Pons (tissue), 1 donor: ENCODE measurements at places on chromosomes 5 and 9.

- no peak for DNase-seq
Measured at GRCh38 chr5:60687927-60688720, 11.8 kb downstream of the DEPDC1B start.

DNA sequence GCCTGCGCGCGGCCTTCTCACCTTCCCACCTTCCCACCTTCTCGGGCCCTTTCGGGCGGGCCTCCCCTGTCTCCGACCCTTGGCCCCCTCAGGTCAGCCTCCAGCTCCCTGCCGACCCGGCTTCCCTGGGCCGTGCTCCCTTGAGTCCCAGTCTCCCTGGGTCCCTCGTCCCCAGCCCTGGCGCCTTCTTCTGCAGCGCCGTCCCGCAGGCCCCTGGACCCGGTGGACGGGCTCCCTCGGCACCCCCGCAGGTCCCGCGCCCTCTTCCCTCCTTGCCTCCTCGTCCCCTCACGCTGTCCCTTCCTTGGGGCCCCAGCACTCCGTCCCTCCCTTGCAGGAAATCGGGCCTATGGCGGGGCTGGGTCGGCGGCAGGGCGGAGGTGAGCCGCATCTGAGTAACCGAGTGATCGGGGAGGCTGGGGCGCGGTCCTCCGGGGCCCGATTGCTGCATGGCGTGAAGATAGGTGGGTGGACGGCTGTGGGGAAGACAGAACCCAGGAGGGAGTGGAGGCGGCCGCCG lies 7.6 kb downstream of the ARPC5L start:
- DNase-seq = no peak

DNA sequence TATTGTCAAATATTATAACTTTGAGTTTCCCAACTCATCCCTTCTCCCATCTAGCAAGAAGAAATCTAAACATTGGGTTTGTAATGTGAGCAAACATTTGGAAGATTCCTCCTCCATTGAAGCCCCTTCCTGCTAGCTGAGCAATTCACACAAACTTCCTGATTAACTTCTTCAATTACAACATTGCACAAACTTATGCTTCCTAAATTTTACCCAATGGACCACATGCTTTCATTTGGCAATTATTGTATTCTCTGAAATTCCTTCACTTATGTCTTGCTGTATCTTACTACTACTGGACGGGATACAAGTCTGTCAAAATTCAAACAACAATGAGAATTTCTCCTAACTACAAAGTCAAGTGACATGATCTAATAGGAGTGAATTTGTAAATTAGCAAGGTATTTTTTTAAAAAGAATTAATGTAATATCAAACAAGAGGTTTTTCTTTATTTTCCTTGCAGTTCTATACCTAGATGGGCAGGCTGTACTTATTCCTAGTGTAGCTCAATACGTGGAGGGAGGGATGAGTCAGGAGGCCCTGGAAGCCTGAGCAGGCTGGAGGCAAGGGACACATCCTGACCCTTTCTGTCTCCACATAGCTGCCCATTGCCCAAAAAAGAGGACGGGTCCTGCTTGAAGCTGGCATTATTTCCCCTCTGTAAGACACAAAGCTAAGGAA lies 11.8 kb upstream of the IFNW1 start:
- DNase-seq = no peak

- DNase-seq = no peak
Measured at GRCh38 chr9:69213647-69214046, 39.6 kb downstream of the TJP2 start.

GRCh38 chr9:35001285-35001677 lies 11.7 kb downstream of the DNAJB5 start:
- no peak for DNase-seq

- no peak for DNase-seq
Measured at GRCh38 chr9:121652021-121652837, 795 bp downstream of the DAB2IP start.

GRCh38 chr5:3593771-3594509 lies 1.7 kb upstream of the IRX1 start:
- no peak for DNase-seq

- no peak for DNase-seq
Measured at GRCh38 chr5:107431998-107432397, 238.7 kb downstream of the EFNA5 start.

DNA sequence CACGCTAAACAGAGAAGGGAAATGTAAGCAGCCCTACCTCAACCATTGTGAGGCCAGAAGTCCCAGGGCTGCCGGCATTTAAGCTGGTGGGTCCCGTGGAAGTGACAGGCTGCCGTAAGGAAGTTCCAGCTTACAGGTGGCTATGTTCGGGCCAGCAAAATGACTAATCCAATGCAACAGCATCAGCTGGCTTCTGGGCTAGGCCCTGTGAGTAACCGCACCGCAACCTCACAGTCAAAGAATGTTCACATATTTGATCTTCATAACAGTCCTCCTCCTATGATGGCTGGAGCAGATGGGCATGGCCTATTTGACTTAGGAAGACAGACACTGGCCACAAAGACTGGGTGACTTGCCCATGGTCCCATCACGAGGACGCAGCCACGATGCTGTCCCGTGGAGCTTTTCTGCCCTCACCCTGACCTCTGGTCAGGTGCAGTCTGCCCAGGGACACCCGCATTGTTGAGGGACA lies 88.2 kb downstream of the LIFR start:
- DNase-seq = no peak

GRCh38 chr5:97764700-97765099 lies 581.7 kb upstream of the RIOK2 start:
- DNase-seq = no peak

DNA sequence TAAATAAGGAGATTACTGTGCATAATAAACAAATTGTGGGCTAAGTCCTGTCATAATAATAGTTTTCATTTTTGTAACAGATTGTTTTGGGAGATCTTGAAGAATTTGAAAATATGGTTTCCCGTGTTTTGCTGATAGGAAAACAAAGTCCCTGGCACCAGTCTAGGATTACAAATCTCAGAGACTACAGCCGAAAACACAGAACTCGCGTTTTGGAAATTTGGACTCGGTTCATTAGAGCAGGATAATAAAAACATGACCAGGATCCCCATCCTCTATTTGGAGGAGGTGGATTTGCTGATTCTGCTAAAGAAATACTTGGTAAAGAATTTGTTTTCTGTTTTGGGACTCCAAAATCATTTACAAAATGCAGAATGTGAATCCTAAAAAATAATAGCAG lies 1194.4 kb downstream of the DTWD2 start:
- no peak for DNase-seq

DNA sequence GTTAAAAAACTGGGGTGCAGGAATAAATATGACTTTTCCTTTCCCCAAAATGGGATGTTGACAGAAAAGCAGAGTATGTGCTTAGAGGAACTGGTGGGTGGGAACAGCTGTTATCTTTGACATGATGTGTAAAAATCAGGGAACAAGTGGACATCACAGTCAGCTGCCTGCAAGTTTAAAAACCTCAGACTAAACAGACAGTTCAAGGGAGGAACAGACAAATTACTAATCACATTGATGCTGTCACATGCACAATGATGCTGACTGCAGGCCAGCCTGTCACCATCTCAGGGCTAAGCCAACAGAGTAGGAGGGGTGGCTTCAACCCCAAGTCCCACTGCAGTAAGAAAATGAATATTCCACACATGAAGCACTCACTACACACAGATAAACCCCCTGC lies 38.2 kb upstream of the UBAP2 start:
- DNase-seq = no peak

GRCh38 chr9:101025940-101026339 lies 2.6 kb upstream of the PLPPR1 start:
- no peak for DNase-seq

DNA sequence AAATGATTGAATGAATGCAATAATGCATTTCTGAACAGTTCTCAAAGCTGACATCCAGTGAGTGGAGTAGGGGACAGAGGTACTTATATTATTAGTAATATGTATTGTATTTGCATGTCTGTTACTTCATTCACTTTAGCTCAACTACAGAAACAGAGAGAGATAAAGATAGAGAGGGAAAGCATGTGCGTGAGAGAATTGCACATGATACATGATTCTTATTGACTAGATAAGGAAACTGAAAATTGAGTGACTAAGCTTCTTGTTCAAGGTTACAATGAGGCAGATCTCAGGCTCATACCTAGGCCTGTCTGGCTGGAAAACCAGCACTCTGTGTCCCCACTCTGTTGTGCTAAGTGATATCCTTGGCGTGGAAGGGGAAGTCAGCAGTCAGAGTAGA lies 337.7 kb upstream of the KLF4 start:
- no peak for DNase-seq

DNA sequence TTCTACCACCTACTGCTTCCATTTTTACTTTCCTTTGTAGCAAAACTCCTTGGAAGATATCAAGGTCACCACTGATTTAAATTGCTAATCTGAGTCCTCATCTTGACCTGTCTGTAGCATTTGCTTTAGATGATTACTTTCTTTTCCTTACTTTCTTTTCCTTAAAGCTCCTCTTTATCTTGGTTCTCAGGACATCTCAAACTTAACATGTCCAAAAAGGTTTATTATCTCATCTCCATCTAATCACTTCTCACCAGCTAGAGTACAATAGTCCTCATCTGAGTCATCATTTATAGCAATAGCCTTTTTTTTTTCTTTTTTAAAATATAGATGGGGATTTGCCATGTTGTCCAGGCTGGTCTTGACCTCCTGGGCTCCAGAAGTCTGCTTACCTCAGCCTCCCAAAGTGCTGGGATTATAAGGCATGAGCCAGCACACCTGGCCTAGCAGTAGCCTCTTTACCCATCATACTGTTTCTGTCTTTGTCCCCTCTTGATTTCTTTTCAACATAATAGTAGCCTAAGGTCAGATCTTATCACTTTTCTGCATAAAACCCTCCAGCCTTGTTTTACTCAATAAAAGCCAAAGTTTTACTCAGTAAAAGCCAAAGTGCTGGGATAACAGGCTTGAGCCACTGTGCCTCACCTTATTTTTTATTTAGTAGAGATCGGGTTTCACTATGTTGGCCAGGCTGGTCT lies 32.9 kb upstream of the GPR21 start:
- DNase-seq = no peak

DNA sequence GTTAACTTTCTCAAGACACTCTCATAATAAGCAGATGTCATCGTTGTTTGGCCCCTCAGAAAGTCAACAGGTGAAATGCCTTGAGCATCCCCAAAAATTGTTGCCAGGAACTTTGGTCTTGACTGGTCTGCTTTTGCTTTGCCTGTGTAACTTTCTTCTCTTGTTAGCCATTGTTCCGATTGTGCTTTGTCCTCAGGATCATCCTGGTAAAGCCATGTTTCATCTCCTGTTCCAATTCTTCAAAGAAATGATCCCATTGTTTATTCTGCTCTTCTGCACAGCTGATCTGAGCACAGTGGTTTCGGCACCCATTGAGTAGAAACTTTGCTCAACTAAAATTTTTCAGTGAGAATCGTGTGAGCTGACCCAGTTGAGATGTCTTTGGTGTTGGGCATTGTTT lies 8.1 kb upstream of the ZBED3 start:
- peak; percentile 82 for DNase-seq

DNA sequence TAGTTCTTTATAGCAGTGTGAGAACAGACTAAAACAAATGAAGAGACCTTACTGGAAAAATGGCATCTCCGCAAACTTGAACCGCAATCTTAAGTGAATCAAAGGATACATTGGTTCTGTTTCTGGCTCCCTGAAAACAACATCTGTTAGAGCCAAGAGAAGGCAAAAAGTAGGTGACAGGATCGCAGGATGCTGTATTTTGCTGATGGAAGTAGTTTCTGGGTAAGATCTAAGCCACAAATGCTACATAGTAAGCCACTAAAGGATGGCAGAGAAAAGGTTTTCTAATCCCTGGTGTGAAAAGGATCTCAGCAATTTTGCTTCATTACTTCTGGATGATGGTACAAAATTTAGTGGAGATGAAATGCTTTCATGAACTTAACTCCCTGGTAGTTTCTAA lies 63.3 kb upstream of the HTR4 start:
- DNase-seq = no peak

DNA sequence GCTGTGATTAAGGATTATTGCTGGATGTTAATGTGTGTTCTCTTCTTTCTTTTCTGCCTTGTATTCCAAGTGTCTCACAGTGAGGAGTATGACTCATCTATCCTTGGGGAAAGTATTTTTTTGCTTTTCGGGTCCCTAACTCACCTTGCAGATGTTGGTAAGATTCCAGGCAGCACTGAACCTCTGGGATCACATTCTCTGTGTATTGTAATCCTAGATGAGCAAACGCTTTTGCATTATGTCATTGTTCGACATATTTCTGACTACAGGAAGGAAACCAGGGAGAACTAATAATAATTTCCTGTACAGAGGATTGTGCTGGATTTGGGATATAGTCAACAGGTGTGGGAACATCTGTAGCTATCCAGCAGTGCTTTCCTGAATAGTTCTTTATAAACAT lies 246.1 kb upstream of the TUT7 start:
- no peak for DNase-seq

DNA sequence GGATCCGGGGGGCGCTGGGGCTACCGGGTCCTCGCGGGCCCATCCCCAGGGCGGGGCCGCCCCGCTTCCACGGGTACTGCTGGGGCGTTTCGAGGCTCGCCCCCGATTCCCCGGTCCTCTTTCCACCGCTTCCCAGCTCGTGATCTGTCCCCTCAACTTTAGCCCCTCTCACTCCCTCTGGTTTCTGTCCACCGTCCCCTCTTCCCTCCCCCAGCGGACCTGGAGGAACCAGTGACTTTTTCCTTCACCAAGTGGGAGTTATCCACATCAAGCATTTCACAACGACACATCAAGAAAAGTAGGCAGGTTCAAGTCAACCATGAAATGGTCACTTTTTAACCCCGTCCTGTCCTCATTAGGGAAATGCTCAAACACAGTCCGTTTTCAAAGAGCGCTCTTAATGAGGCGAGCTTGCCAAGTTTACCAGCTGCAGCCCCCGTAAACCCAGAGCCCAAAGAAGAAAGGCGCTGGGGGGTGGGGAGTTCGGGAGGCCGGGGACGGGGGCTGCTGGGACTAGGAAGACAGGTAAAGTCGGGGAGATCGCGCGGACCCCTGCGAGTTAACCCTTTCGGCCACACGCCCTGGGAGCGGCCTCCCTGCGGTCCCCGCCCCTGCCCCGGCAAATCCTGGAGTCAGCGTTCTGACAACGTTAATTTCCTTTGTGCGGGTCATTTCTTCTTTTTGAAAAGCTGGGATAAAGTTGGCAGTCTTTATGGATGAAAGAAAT lies 2.1 kb upstream of the NFIB start:
- DNase-seq = peak; percentile 68

DNA sequence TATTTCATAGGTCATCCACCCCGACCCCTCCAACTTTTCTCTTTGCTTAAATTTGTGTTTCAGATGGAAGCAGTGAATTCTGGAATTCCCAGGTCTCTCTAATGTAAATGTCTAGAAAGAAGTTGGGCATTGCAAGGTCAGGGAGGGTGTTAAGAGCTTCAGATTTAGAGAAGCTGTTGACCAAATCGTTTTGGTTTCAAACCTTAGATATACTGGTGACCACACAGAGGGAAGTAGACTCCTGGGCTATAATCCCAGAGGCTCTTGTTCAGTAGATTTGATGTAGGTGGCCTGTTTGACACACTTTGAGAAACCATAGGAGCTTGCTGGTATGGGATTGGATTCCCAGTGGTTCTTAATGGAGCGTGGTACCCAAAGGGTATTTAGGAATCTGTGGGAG lies 137.3 kb upstream of the KLF9 start:
- no peak for DNase-seq

DNA sequence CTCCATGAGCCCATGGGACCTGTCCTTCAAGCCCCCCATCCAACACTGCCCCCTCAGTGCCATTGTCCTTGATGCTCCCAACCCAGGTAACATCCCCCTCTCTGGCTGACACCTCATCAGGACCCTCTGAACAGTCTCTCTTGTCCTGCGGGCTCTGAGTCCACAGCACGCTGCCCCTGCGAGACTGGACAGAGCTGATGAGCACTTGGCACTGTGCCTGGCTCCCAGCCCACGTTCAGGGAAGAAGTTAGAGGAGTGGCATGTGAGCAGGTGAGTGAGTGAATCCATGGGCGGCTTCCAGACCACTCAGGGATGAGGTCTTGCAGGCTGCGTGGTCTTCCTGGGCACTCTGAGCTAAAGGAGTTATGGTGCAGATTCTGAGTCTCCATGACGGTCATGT lies 70.7 kb downstream of the PAX5 start:
- no peak for DNase-seq
